ENCODE measurements at places on chromosomes 3 and 15. TPM values are rescaled to one million over a fixed set of nuclear protein-coding genes. Genes with fewer than 3 reads are reported as not detected.

Gene SPINK8
- total RNA-seq: not detected

Gene PAQR9
- total RNA-seq: not detected

Gene SLC22A14
- total RNA-seq: not detected

Gene AMIGO3
- total RNA-seq: not detected

Gene PPP2R3A
- total RNA-seq: 38.1 TPM

Gene PLSCR2
- not detected for total RNA-seq

Gene CELSR3
- not detected for total RNA-seq

Gene SLC27A2
- total RNA-seq: 47.4 TPM

Gene ISL2
- 2.3 TPM for total RNA-seq

Gene CMTM7
- 54.9 TPM for total RNA-seq

Gene EFCAB12
- 0.92 TPM for total RNA-seq

Gene TTC21A
- 7.6 TPM for total RNA-seq

Gene TNFAIP8L3
- total RNA-seq: 0.58 TPM
